ENCODE measurements at places on chromosomes 12 and 14. TPM values are rescaled to one million over a fixed set of nuclear protein-coding genes. Genes with fewer than 3 reads are reported as not detected.

Gene KITLG
- 169 TPM for total RNA-seq

Gene SELPLG
- total RNA-seq: 1.00 TPM

Gene SIX6
- total RNA-seq: not detected

Gene COX8C
- not detected for total RNA-seq

Measured in uterine smooth muscle cell (primary cell).